IPS DF 19.7 (cell line): ENCODE measurements at places on chromosomes 4 and X.

DNA sequence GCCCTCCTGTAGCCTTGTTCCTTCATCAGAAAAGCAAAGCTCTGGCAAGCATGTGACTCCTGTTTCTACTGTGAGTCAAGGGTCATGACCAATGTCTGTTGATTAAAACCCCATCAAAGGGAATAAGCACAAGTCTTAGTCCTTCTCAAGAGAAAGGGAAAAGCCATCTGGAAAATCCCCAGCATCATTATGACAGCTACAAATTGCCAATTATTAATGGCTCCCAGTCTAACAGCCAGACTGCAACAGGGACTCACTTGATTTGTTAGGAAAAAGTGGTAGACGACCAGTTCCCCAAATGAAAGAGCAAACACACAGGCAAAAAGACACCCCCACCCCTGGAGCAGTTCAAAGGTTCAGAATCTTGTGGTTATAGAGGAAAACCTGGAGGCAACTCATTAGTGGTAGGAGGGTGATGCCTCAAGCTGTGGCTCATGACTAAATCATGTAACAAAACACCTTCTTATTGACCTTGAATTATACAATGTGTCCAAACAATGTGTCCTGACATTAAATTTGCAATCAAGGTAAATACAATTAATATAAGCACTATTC lies 315.7 kb downstream of the HNRNPD start:
- DNase-seq: no peak

- no peak for DNase-seq
These were observed 201.4 kb downstream of the CCNG2 start for GRCh38 chr4:77358315-77358928.

DNA sequence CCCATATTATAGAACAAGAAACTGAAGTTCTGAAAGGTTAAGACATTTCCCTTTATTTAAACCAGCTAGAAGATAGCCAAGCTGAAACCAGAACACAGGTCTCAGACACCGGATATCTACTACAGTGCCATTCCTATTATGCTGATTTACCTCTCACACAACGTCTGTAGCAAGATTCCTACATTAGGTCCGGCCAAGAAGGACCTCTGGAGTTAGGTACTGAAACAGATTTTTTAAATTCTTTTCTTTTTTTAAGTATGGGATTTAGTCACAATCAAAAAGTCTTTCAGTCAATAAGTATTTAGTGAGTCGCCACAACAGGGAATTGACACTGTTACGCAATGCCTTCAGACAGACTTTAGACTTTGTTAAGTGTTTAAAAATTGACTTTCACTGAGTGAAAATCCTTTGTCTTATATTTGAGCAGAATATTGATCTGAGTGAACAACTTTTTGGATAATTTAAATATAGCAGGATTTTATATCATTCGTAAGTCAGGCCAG lies 26.5 kb upstream of the SPANXN4 start:
- no peak for DNase-seq

DNA sequence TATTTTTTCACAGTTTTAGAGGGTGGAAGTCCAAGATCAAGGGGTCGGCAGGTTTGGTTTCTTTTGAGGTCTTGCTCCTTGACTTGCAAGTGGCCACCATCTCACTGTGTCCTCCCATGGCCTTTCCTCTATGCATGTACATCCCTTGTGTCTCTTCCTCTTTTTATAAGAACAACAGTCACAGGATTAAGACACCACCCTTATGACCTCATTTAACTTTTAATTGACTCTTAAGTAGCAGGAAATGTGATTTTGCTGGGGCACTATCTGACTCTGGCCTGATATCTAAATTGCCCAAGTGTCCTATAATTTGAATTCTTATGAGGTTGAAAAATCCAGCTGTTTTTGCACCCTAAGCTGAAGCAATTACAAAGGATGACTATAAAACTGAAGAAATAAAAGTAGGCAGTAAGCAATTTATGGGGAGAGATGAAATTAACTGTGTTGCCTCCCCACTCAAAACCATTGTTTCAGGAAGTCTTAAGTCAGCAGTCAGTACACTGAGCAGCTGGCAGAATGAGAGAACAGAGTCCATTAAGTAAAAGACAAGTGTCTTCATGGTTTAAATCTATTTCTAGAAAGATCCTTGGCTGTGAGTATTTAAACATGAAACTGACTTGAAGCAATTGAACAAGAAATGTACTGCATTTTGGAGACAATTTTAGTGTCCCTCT lies 601.3 kb downstream of the SPRY1 start:
- DNase-seq: no peak

- DNase-seq: no peak
These were observed 47.5 kb upstream of the NAP1L5 start for GRCh38 chr4:88745175-88745574.

GRCh38 chrX:38326086-38326485 lies 1.2 kb downstream of the RPGR start:
- no peak for DNase-seq

- DNase-seq: no peak
These were observed 45.7 kb upstream of the HMX1 start for GRCh38 chr4:8917321-8917811.

DNA sequence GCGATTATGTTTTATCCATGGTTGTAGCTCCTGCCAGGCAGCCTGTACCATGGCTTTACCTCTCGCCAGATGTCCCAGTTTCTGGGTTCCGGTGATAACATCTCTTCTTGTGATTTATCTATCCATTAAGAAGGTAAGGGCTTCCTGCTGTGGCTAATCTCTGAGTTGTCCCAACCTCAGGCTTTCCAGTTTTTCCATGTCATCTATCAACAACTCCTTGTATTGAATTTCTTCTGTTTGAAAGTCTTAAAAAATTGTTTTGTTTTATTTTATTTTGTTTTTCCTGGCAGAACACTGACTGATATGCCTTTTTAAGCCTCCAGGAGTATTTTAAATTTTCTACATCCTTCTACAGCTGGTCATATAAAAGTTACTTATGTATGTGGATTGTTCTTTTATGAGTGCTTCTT lies 241.9 kb downstream of the ANTXR2 start:
- no peak for DNase-seq

DNA sequence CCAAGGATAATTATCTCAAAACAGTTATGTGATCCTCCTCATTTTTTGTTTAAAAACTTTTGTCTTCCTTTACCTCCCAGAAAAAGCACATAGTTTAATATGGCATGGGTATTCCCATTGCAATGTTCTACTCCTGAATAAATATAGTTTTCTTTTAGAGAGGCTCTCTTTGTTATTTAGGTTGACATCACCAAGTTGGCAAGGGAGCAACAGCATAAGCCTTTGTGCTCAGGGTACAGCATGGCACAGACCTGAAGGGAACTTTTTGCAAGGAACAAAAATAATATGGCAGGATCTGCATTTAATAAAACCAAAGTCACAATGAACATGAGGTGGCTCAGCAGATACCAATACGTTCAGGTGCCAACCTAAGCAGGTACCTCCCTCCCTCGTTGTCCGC lies 47.1 kb upstream of the NPY2R start:
- no peak for DNase-seq

- DNase-seq: no peak
These were observed 88.4 kb downstream of the ZXDA start for GRCh38 chrX:57821703-57822387.

DNA sequence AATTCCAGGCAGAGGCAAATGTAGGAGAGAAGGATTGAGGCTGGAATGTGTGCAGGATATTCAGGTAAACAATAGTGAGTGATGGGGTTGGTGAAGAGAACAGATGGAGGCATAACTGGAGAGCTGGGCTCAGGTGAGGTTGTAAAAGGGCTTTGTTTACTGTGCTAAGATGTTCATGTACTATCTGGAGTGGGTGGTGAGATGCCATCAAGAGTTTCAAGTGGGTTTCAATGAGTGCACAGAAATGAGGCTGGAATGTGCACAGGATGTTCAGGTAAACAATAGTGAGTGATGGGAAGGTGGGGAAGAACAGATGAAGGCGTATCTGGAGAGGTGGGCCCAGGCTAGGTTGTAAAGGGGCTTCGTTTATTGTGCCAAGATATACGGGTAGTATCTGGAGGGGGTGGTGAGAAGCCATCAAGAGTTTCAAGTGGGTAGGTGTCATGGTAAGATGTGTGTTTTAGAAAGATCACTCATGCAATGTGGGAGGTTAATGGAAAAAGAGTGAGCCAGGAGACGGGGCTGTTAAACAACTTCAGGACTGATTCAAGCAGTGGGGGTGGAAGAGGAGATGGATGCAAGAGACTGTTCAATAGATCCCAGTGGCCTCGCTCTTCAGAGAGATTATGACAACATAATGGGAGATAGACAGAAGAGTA lies 25.4 kb upstream of the NMU start:
- DNase-seq: no peak

DNA sequence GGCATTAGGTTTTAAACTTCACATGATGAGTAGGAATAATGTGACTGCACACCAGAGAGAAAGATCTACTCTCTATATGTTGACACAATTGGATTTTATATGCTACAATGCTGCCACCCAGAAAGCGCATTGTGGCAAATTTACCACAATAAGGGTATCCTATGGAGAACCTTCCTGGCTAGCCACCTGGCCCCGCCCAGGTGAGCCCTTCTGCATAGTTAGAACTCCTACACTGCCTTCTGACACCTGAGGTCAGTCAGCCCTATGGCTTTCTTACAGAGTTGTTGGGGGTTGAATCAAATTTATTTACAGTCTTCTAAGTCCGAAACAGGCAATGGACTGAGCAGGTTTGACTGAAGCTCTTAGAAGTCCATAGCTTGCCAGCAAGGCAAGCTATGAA lies 153.8 kb upstream of the S100G start:
- no peak for DNase-seq

GRCh38 chr4:78179196-78179595 lies 122.1 kb downstream of the FRAS1 start:
- no peak for DNase-seq

- peak; percentile 75 for DNase-seq
These were observed 13.8 kb upstream of the TXLNG start for GRCh38 chrX:16772460-16772859.

GRCh38 chr4:101279377-101279871 lies 67.9 kb downstream of the PPP3CA start:
- DNase-seq: no peak

DNA sequence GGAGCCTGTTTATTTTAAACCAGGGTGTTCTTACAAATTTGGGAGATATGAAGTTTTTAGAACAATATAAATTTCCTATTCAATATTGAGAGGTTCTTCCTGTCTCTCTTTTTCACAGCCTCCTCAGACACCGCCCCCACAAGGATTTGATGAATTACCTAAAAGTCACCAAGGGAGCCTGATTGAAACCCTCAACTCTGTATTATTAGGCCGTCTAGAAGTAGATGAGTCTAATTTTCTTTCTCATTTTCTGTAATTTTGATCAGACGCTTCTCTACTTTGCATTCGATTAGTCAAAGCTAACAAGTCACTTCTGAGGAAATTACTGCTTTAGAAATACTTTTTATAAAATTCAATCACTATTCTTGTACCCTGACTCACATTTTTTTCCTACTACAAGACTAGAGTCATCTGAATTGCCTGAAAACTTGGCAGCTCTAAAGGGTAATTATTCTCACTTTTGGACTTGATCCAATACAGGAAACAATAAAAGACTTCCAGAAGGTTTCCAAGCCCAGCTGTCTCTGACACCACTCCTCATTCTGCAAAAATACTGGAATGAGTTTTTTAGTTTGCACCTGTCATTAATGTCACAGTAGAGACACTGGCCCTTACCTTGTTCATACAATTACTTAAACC lies 111.2 kb downstream of the ELOVL6 start:
- no peak for DNase-seq
